ENCODE measurements at places on chromosomes 7 and 10. TPM values are rescaled to one million over a fixed set of nuclear protein-coding genes. Genes with fewer than 3 reads are reported as not detected.

STEAP2 gene
- not detected for total RNA-seq

KCNIP2 gene
- total RNA-seq, result 0.61 TPM

CAPZA2 gene
- 102 TPM for total RNA-seq

AKR1C8 gene
- total RNA-seq, result not detected

GNAT3 gene
- 0.26 TPM for total RNA-seq

SFTPA1 gene
- not detected for total RNA-seq

FASTK gene
- 48.8 TPM for total RNA-seq

SH2B2 gene
- total RNA-seq, result 39.2 TPM

PNLIPRP3 gene
- not detected for total RNA-seq

FGFBP3 gene
- 0.71 TPM for total RNA-seq

PON2 gene
- total RNA-seq, result not detected

TAS2R41 gene
- total RNA-seq, result not detected

GNG11 gene
- not detected for total RNA-seq

MRLN gene
- total RNA-seq, result not detected

SH2D4B gene
- total RNA-seq, result not detected

TMEM26 gene
- total RNA-seq, result not detected

CCDC146 gene
- 3.9 TPM for total RNA-seq

DENND2A gene
- total RNA-seq, result not detected

GPR158 gene
- not detected for total RNA-seq

COL28A1 gene
- 0.69 TPM for total RNA-seq

TRPV5 gene
- total RNA-seq, result not detected

ZNF786 gene
- total RNA-seq, result 4.4 TPM

TMEM176A gene
- total RNA-seq, result not detected

LFNG gene
- 0.19 TPM for total RNA-seq

CARD11 gene
- total RNA-seq, result 87.2 TPM

BRAT1 gene
- total RNA-seq, result 10.5 TPM

GPR15LG gene
- not detected for total RNA-seq

DNAJC2 gene
- 24.7 TPM for total RNA-seq

HOXA4 gene
- total RNA-seq, result 0.79 TPM

CALCR gene
- not detected for total RNA-seq

IL15RA gene
- total RNA-seq, result not detected

CHAT gene
- not detected for total RNA-seq

MCM10 gene
- 7.0 TPM for total RNA-seq

PPP1R9A gene
- not detected for total RNA-seq

OPN1SW gene
- not detected for total RNA-seq

LIPJ gene
- total RNA-seq, result not detected

UPK3B gene
- not detected for total RNA-seq

CRHR2 gene
- not detected for total RNA-seq

CYP3A5 gene
- total RNA-seq, result not detected

GPR26 gene
- not detected for total RNA-seq

All from Karpas-422 (cell line).